ENCODE measurements at places on chromosomes 1 and 21.

DNA sequence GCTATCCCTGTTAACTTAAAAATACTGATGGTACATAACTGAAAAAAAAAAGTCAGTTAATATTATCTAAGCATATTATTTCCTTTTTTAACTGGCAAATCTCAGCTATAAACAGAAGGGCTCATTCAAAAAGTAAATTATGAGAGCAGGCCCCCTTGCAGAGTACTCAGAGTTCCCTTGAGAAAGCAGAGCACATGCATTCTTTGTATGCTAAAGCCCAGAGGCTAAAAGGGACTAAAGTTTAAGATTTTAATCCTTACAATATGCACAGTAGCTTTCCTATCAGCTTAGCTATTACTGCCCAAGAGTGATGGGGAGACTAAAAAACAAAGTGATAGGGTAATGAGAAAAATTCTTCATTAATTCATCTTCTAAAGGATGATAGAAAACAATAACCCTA, 18.5 kb downstream of the SLC16A1 start:
- DNase-seq, result no peak

GRCh38 chr1:37901893-37902225, 42.5 kb upstream of the MTF1 start:
- DNase-seq, result no peak

GRCh38 chr1:164753521-164754077, 194.6 kb downstream of the PBX1 start:
- DNase-seq, result no peak

DNA sequence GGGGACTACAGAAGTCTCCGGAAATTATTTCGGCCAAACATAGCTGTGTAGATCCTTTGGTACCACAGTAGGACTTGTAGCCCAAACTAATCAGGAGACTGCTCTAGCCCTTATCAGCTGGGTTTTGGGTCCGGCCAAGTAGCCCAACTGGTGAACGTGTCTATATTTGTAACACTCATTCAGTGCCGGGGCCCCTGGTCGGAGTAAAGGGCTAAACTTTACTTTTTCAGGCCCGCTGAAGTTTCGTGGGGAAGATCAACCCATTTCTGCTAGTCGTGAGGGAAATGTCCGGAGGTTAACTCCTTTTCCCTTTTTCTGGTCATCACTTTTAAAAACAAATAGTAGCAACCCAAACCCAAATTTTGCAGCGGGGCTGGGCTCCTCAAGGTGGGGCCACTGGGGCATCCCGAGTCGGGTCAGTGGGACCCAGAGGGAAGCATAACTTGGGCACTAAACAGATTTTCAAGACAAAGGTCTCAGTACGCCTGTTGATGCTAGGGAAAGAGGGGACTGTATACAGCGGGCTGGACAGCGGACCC, 1.7 kb downstream of the LHX9 start:
- DNase-seq, result no peak

GRCh38 chr1:205477759-205478247, 22.0 kb upstream of the BLACAT1 start:
- DNase-seq, result no peak

DNA sequence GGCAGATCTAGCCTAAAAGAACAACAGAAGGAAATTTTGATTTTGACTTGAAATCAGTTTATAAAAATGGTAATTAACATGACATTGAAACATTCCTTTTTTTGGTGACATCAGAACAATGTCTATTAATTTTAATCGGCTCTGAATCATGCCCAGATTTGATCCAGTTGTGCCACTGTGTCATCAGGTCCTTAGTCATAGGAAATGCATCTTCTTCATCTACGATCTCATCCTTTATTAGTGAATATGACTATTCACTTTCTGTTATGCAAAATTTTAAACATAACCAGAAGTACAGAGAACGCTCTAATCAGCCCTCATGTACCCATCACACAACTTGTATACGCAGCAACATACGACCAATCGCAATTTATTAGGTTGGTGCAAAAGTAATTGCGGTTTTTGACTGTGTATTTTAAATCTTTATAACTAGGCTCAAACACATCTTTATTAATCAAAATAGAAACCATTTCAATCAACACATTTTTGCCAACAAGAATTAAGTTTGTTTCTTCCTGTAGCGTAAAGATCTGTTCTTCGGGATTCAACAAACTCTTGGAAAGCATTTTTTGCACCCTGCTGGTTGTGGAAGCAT, 40.3 kb upstream of the TLR5 start:
- no peak for DNase-seq

DNA sequence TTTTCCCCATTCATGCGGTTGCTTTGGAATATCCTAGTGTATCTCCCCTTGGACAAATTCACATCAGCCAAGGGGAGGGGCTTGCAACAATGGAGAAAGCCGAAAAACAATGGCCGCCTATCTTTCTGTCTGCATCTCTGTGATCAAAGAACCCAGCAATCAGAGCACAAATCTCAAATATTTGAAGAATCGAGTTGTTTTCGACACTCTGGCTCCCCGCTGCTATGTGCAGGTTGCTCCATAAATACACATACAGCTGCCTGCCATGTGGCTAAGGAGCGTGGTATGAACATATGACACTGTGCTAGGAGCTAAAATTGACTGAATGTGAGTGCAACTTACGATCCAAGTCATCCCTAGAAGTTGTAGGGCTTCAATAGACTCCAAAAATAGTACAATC, 8.5 kb downstream of the CFHR4 start:
- no peak for DNase-seq

GRCh38 chr1:7145947-7146346, 360.7 kb downstream of the CAMTA1 start:
- DNase-seq, result no peak

DNA sequence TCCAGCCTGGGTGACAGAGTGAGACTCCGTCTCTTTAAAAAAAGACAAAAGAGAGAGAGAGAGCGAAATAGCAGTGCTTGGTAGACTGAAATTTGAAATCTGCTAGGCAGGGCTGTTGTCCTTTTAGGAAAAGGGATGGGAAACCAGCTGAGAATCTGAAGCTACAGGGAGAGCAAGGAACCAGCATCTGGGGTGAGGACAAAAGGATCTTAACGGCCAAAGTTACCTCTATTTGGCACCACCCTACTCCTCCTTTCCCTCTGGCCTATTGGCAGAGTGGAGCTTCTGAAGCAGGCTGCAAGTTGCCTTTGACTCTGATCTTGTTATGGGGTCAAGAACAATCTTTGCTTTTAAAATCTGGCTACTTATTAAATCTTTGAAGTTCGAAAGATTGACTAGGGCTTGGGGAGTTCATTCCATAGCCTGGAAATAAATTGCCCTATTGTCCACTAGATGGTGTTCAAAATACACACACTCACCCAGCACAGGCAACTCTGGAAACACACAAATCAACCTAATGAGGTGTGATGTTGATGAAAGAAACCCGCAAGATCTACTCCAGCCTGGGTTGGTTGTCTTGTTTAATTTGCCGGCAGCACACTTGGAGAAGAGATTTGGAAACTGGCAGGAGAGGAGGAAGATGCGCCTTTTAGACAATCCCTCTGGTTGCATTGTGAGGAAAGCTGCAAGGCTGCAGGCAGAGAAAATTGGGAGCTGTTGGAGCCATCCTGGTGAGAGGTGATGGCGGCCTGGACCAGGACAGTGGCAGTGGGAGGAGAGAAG, 16.5 kb upstream of the PARP1 start:
- DNase-seq, result no peak

DNA sequence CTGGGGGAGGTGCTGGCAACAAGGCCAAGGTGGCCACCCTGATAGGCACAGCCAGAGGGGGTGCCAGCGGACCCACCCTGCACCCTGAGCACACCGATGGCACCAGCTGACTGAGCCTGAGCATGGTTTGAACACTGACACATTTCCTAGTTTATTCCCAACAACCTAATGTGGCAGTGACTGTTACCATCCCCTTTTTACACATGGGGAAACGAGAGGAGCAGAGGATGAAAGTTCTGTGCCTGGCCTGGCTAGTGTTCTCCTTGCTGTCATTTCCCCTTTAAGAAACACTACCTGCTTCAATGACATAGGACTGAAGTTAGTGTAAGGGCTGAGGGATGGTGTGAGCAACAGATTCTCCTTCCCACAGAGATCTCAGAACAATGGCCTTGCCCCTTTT, 15.3 kb downstream of the CLDN14 start:
- DNase-seq, result no peak
